GM12864 (cell line): ENCODE measurements at places on chromosomes 5 and 9.

DNA sequence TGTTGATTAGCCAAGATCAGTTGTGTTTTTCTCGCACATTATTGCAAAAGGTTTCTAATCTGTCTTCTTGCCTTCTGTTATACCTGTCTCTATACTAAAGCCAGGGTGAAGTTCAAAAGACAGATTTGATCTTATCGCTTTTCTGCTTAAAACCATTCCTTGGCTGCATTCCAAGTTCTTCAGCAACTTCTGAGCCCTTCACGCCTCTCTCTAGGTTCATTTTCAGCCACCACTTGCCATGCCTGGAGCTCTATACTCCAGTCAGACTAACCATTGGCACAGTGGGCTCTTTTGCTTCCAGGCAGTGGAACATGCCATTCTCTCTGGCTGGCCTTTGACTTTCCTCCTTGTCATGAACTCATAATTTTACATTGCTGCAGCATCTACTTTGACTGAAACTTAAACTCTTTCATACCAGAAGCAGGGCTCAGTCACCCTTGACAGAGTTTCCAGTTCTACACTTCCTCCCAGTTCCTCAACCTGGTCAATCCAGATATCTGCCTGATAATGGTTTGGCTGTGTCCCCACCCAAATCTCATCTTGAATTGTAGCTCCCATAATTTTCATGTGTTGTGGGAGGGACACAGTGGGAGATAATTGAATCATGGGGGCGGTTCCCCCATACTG is 114.4 kb downstream of the SLC12A2 start:
- DNase-seq = no peak

DNA sequence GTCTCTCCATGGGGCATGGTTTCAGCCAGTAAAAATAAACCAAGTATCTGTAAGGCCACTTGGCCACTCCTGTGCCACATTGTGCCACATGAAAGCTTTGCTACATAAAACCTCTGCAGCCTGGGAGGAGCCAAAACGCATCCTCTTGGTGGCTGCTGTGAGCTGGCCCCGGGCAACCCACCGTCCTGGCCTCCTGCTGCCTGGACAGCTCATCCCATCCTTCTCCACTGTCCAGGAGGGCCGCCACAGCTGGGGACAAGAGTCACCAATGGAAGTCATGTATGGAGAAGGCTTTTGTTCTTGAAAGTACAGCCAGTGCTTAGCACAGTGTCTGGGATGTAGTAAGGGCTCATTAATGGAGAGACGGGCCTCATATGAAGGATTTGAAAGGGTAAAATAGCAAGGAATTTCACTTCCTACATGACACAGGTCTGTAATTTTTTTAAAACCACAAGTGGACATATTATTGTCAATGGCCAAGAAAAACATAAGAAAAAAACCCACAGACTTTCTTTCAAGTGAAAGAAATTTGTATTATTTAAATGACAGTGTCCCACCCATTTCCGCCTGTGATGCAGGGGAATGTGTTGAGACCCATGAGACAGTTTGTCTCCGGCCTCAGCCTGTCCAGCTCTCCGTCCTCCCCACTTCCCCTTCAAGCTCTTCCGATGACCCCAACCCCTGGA is 6.6 kb downstream of the PTGES start:
- DNase-seq = no peak

DNA sequence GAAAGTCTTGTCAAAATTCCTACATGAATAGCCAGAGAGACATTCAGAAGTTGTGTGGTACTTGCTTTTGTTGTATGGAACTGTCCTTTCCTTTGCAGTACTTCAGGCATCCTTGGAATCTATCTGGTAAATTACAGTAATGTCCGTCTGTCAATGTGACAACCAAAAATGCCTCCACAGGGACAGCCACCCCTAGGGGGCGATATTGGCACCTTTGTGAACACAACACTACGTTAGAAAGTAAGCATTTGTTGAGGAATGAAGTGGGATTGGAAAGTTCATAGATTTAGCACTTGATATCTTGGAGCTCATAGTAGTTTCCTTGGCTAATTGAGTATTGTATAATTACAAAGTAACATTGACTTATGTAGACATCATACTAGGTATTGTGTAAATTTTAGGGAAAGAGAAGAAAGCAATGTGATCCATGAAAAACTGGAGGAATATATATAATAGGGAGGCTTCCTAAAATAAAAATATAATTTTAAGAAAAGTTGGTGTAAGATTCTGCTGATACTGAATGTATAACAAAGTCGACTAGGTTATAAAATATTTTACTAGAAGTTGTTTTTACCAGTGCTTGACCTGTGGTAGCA is 32.7 kb downstream of the TMEFF1 start:
- peak; percentile 25 for DNase-seq

GRCh38 chr5:54761213-54761701 is 224.1 kb downstream of the ESM1 start:
- no peak for DNase-seq

DNA sequence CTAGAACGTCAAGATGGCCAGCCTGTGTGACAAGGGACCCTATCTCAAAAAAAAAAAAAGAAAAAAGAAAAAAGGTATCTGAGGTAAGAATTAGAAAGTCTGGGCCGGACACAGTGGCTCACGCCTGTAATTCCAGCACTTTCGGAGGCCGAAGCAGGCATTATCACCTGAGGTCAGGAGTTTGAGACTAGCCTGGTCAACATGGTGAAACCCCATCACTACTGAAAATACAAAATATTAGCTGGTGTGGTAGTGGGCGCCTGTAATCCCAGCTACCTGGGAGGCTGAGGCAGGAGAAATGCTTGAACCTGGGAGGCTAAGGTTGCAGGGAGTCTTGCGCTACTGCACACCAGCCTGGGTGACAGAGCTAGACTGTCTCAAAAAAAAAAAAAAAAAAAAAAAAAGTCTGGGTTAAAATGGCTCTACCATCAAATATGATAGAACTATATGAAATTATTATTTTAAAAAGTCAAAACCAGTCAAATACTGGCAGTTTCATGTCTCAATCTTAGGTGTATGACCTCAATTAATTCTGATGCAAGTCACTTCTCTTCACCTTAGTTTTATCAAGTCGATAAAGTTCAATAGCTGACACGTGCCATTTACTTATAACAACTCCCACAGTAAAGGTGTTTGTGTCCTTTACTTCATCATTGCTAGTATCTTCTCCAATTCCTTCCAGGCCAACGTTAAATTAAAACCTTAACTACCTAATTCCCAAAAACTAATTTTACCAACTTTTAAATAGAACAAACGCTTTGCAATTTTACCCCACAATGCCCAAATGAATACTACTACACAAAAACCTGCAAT is 1.1 kb downstream of the RPS23 start:
- DNase-seq = no peak

- DNase-seq = no peak
These were observed 382.4 kb downstream of the TMEM167A start for GRCh38 chr5:82694711-82695285.

- no peak for DNase-seq
These were observed 156.0 kb downstream of the COL23A1 start for GRCh38 chr5:178434016-178434761.

DNA sequence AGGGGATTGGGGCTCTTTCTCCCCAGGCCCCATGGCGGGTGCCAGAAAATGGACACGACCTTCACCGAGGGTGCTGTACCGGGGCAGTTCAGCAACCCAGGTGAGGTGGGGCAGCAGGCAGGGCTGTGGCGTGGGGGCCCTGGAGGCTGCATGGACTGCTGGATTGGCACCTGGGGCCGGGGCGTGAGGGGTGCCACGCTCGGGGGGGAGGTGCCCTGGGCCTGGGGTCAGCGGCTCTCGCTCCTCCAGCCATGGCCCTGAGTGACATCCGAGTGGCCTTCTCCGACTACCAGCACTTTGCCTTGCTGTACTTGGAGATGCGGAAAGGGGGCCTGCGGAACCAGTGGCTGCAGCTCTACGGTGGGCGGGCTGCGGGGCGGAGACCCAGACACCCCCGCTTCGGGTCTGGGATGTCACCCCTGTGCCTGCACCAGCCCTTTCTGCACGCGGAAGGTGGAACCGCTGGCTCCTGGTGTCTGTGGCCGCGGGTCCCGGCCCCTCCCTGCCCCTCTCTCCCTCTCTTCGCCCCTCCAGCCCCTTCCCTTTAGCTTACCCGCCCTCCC is 1.8 kb downstream of the LCNL1 start:
- DNase-seq = no peak

GRCh38 chr5:152853361-152853760 is 448.3 kb upstream of the NMUR2 start:
- DNase-seq = no peak
